Activated CD4-positive, alpha-beta T cell treated with anti-CD3 and anti-CD28 coated beads, Interleukin-2, Interleukin-4, amounts not matched to agents 100 ng/mL and 50 ng/mL, durations not matched to agents 16 hours and 8 hours (primary cell): ENCODE measurements at places on chromosomes 4 and X.

DNA sequence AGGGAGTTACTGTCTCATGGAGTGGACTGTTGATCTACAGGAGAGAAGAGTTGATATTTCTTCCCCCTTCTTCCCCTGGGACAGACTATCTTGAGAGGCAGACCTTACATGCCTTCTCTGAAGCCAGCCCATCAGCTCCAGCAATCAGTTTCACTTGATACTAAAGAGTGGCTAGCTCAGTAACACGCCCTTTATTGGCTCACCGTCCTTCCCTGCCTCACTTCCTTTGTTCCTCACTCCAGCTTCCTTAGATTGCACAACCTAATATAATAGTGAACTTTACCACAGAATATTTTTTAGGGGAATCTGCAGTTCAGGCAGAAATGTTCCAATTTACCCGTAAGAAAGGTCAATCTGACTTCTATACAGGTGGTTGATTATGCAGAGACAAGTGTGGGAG lies 128.1 kb upstream of the NDP start:
- no peak for DNase-seq

DNA sequence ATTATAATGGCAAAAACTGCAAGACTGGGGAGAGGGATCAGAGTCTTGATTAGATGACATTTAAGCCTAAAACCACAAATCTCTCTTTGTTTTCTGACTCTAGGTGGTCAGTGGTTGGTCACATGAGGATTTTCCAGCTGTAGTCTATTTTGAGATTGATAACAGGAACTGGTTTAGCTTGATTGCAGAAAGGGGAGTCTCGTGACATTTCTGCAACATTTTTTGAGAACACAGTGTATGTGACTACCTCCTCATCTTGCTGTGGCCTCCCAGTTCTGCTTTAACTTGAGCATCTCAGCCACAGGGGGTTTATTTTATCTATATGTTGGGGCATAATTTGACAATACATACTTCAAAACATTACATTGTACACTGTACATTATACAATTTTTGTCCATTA lies 726.4 kb upstream of the MAGEB2 start:
- DNase-seq: no peak

DNA sequence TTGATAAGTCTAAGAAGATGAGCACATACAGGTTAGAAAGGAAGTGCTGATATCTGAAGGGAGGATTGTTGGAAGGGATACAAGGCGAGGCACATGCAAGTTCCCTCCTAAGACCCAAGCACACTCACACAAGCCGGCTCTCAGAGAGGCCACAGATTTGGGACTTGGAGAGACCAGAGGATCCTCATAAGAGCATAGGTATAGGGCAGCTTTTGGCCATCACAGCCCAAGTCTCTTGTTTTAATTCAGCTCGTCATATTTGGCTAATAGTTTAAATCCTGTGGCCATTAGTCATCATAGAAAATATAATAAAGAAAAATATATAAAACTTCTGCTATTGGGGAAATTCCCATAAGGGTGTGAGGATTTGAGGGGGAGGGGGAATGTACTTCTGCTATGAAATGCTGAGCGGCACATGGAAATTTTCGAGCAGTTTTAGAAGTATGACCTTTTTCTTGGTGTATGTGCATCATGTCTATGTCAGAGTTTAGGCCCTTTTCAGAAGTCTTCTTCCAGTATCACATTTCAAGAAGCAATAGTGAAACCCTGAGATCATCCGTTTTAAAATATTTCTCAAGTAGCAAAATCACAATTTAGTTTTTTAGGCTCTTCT lies 97.7 kb downstream of the NFKB1 start:
- DNase-seq: no peak

DNA sequence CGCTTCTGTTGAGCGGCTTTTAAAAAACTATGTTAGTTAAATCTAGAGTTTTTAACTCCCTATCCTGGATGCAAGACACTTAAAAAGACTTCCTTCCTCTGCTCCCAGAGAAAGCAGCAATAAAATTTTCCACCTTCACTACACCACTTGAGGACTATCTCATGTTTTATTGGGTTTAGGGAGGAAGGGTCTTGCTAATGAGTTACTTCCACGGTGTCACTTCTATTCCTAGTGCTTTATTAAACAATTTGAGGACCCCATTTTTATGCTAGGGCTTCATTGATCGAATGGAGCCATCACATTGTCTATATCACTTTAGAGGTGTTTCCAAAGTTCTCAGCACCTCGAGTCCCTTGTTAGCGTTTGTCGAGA lies 3.7 kb upstream of the STIM2 start:
- DNase-seq: no peak

DNA sequence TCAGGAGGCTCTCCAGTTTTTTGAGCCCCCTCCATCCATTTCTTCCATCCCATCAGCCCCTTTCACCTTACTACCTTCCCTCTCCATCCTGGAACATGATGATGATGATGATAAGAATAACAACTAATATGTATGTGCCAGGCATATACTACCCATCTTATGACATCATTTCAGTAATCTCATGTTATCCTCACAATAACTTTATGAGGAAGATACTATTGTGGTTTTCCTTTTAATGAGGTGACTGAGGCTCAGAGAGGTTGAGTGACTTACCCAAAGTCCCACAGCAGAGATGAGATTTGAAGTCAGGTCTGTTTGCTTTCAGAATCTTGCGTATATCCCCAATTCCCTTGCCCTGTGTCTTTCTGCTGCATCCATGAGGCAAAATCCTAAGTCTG lies 55.1 kb downstream of the RTL9 start:
- no peak for DNase-seq

GRCh38 chr4:174928174-174928573 lies 10.0 kb downstream of the ADAM29 start:
- DNase-seq: no peak

DNA sequence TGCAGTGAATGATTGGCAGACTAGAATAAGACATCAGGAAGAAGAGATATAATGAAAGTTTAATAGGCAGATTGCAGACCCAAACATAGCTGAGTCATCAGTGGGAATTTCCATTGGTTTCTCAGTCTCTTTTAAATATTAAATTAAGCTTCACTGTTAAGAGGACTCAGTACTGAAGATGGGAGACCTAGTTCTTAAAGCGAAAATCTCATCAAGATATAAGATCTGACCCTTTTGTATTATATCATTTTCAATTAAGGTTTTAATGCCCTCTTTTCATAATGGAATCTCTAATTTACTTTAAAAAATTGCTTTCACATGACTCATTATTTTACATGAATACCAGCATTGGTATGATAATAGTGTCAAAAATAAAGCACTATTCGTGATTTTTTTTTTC lies 168.9 kb upstream of the ATOH1 start:
- DNase-seq: no peak

GRCh38 chrX:9906919-9907318 lies 60.2 kb upstream of the CLDN34 start:
- no peak for DNase-seq

- no peak for DNase-seq
Observed at GRCh38 chrX:69140837-69141236, 24.4 kb downstream of the PJA1 start.

DNA sequence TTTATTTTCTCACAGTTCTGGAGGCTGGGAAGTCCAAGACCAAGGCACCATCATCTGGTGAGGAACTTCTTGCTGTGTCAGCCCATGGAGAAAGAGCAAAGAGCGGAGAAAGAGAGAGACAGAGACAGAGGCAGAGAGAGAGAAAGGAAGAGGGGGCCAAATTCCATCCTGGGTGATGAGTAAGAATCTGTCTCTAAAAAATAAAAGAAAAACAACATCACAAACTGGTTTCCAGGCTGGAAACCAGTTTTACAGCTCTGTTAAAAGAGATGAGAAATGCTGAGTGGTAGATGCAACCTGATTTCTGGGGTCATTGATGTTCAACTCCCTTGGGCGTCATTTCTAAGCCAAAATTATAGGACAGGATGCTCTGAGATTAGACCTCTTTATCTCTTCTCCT lies 72.9 kb downstream of the SHOX start:
- DNase-seq: no peak

DNA sequence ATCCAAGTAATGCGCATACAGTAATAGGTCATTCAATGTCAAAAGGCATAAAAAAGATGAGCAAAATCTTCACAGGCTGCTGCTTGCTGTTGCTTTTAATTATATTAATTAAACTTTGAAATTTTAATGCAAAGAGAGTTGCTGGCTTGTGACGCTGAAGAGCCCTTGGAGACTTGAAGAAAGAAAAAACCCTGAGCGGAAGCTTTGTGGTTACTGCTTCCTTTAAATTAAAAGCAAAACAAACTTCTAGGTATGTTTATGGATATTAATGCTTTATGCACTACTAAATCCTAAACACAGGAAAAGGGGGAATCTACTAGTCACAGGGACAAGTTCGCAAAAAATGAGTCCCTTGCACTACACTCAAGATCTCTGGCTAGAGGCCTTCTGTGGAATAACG lies 166.7 kb downstream of the ANTXR2 start:
- DNase-seq: no peak

DNA sequence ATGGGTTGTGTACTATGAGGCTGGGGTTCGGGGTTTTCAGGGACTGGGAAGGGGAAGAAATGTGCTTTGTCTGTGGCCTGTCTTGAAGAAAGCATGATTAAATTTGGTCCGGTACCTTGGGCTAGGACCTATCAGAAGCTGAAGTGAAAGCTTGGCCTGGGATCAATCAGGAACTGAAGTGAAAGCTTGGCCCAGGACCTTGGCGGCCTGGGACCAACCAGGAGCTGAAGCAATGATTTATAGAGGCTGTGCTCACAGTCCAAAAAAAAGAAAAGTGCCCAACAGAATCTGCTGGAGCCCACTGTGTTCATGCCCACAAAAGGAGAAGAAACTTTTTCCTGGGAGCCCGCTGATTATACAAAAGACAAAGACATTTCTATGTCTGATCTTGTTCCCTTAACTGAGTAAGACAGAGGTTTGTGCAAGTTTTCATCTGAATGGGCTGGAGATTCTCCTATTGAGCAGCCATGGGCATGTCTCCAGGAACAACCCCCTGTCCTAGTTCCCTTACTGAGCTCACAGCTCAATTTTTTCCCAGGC lies 1427.9 kb downstream of the FAM133A start:
- DNase-seq: no peak

DNA sequence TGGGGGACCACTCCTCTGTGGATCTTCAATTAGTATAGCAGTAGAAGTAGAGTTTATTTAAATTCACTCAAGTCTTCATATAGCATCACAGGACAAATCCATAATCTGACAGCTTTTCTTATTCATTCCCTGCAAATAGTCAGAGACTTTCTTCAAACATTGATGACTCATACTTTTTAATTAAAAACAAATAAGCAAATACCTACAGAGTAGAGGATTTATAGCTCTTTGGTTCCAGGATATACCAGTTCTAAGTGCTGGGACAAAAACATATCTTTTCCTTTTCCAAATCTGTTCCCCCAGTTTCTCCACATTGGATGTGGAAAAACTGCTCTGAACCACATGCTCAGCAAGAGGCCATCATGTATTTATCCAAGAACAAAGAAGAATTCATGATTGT lies 24.1 kb downstream of the EMCN start:
- no peak for DNase-seq

- peak; percentile 17 for DNase-seq
Observed at GRCh38 chrX:18931972-18932371, 51.9 kb downstream of the PHKA2 start.
